ENCODE measurements at places on chromosomes 3 and 15. TPM values are rescaled to one million over a fixed set of nuclear protein-coding genes. Genes with fewer than 3 reads are reported as not detected.

GRCh38 chr3:99702953-99703943, 64.9 kb downstream of the COL8A1 start:
- no peak for DNase-seq

The DOCK3 gene
- 0.66 TPM for total RNA-seq

The WDR72 gene
- total RNA-seq = 1.2 TPM

The APOD gene
- total RNA-seq = 2,224 TPM

The DAZL gene
- total RNA-seq = not detected

The GCSAM gene
- 0.16 TPM for total RNA-seq

- DNase-seq = no peak
Observed at GRCh38 chr3:156816091-156816793, 9.9 kb upstream of the LEKR1 start.

The CHP1 gene
- total RNA-seq = 107 TPM

The PRTG gene
- 5.8 TPM for total RNA-seq

- no peak for DNase-seq
Observed at GRCh38 chr15:80211976-80212375, 40.0 kb downstream of the CTXND1 start.

DNA sequence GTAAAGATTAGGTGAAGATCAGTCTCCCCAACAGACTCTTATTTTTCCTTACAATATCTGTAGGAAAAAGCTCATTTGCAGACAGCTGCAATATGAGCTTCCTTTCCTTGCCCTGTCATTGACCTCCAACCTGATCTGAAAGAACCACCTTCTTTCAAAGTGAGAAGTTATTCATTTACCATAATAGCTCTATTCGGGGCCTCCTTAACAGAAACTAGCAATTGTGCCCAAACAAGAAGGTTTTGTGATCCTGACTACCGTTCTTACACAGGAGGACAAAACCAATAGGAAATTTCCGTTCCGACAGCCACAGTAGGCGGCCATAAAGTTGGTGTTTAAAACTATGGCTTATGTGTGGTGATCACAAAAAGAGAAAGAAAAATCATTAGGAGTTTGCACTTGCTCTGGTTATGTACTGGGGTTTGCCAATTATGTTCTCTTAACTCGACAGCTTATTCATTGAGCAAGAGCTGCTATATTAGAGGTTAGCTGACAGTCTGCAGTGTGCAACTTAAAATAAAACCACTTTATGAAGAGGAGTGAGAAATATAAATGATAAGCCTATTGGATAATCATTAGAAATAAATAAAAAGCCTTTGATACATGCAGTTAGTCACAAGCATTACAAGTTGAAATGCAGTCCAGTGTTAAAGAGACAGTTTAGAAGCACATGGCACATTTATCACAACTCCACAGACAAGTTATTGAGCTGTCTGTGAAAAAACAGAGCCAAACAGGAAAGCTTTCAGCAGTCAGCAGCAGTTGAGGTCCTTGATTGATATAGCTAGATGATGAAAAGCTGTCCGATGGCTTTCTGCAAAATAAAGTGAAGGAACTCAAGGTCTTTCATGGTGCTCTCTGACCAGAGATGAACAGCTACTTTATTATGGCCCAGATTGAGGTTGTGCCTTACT, 199.8 kb downstream of the WDR72 start:
- DNase-seq = no peak

The CHRM5 gene
- total RNA-seq = not detected

GRCh38 chr15:36844534-36844998, 255.8 kb downstream of the MEIS2 start:
- no peak for DNase-seq

- DNase-seq = no peak
Observed at GRCh38 chr3:71978150-71978721, 193.3 kb upstream of the PROK2 start.

DNA sequence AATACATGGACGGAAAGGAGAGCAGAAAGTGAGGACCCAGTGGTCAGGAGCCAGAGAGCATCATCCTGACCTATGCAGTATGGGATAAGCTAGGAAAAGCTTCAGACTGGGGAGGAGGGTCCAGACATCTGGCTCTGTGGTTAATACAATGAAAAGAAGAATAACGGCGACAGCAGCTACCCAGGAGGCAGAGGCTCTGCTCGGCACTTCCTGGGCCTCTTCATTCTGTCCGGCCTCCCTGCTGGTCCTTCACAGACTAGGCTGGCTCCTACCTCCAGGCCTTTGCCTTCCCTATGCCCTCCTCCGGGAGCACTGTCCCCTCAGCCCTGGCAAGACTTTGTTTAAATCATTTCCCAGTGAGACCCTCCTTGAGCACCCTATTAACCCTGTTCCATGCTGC, 58.9 kb upstream of the WNT5A start:
- no peak for DNase-seq

- no peak for DNase-seq
Observed at GRCh38 chr3:61783993-61784718, 222.8 kb downstream of the PTPRG start.

GRCh38 chr3:42119561-42120355, 28.6 kb downstream of the TRAK1 start:
- DNase-seq = peak; percentile 17

DNA sequence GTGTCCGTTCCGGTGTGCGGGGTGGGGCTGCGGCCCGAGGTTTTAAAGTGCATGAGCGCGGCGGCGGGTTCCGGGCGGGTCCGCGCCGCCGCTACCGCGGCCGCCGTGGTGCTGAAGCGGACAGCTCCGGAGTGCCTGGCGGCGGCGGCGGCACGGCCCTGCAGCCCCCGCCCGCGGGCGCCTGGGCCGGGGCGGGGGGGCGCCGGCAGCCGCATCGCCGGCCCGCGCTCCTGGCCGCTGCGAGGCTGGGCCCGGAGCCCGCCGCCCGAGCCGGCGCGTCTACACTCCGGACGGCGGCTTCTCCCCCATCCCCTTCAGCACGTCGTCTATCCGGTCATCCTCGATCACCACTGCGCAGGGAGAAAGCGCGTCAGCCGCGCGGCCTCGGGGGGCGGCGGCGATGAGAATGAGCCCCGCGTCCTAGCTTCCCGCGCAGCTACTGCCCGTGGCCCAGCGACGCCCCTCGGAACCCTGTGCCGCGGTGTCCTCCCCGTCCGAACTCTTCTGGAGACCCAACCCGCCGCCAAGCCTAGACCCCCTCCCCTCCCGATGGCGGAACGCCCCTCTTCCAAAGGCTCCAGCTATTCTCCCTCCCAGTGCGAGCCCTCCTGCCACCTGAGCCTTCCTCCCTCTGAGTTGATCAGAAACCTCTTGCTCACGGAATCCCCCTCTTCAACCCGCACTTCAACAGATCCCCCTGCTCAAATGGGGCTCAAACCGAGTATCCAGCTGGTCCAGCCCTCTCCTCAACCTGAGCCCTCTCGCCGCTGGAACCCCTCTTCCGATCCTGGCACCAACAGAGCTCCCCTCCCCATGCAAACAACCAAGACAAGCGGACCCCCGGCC, 1.3 kb downstream of the CAMK2N2 start:
- DNase-seq = no peak

The ASB14 gene
- total RNA-seq = not detected

- DNase-seq = no peak
Observed at GRCh38 chr3:129022114-129023007, 21.3 kb downstream of the EFCC1 start.

- no peak for DNase-seq
Observed at GRCh38 chr15:68061171-68061570, 7.1 kb downstream of the PIAS1 start.

DNA sequence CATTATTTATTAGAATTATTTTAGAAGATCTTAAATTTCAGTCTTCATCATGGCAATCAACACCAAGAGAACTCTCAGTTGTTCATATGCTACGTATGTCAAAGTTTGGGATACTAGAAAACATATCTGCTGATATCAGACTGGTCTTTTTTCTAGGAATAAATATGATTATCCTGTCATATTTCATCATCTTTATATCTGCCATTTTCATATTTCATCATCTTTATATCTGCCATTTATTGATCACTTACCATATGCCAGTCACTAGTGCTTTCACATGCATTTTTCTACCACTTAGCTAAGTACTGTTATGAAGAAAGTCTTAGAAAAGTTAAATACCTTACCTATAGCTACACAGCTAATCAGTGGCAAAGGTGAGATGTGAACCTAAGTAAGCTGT, 2.8 kb upstream of the ZCWPW2 start:
- DNase-seq = no peak

- no peak for DNase-seq
Observed at GRCh38 chr3:171155122-171155700, 128.7 kb upstream of the SLC2A2 start.
